Activated naive CD8-positive, alpha-beta T cell treated with anti-CD3 and anti-CD28 coated beads, Interleukin-2, amount 50 U/mL, for 24 hours (primary cell): ENCODE measurements at places on chromosomes 16 and 17.
A peak's percentile ranks its signal among the peaks of the same experiment; 100 is the strongest.

- no peak for DNase-seq
These were observed 37.8 kb upstream of the ALDH3A1 start for GRCh38 chr17:19785854-19786253.

DNA sequence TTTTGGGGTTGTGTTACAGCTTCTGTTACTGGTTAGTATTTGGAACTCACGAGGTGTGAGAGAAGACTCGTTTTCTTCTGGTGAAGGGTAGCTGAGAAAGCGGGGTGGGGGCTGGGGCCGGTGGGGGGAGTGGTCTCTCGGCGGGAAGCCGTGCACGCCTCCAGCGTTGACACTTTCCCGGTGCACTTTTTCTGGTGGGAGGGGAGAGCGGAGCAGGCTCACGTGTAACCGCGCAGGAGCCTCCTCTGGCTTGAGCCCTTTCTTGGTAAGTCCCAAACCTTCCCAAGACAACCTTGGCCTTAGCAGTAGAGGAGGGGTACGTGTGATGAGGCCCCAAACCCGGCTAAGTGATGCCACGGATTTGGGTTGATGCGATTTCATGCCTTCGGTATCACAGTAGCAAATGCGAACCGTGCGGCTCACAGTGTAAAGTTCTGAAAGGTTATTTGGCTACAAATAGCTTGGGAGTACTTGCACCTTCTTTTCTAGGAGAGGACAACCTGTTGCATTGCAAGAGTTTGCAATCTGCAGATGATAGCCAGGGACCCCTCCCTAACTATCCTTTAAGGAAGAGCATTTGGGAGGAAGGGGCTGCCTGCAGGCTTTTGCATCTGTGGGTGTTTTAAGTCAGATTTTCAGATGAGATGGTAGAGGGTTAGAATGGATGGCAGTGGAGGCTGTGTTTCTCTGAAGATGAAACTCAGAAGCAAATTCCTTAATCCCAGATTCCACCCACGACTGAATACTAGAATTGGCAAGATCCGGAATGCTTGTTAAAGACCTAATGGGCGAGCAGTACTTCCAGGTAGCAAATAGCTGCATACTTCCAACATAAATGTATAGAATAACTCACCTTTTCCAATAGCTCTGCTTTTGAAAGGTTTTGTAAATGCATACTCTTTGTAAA lies 1.5 kb downstream of the HLF start:
- no peak for DNase-seq

GRCh38 chr17:70636517-70637133 lies 467.3 kb downstream of the KCNJ2 start:
- no peak for DNase-seq

DNA sequence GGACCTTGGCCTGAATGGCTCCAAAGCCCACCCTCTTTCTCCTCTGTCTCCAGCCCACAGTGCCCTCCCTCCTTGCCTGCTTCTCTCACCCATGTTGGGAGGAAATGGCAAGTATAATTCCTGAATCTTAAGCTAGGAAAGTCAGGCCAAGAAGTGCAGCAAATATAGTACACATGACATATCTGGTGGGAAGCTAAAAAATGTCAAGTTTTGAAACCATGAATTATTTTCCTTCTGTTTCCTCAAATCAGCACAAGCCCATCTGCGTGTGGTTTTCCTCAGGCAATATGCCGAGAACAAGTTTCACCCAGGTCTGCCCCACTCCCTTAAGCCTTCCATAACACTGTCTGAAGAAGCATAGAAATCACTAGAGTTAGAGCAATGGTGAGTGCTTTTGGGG lies 502.8 kb upstream of the CDH11 start:
- no peak for DNase-seq

GRCh38 chr16:28192806-28193529 lies 18.8 kb downstream of the XPO6 start:
- peak; percentile 76 for DNase-seq
